Stimulated activated CD4-positive, alpha-beta T cell treated with anti-CD3 and anti-CD28 coated beads, TNF-alpha, amount 100 ng/mL, for 48 hours (primary cell): ENCODE measurements at places on chromosomes 3 and 15.

DNA sequence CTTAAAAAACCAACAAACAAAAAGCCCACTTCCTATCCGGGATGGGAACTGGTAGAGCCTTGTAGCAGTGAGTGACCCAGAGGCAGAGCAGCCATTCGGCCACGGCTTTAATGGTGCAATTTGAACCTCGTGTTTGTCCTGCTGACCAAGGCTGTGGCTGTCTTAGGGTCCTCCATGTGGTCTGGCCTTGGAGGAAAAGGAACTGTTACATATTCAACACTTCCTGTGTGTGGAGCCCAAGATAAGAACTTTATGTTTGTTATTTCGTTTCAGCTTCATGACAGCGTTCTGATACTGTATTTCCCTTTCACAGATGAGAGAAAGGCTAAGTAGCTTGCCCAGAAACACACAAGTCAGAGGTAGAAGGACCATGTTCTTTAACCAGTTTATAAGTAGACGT is 269.8 kb downstream of the SV2B start:
- DNase-seq: no peak

DNA sequence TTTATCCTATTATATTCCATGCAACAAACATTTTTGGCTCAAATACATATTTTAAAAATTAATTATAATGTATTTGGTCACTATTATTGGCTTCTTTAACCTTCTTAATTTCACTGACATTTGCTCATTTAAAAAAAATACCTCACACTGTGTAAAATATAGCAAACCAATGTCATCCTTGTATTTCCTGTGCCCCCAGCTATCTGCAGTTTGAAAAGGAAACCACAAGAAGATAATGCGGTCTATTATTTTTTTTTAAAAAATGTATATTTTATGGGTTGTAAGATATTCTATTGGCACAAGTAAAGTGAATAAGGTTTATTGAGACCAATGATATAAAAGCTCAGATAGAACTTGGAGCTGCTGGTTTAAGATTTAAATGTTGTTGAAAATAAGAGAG is 904.2 kb downstream of the SI start:
- DNase-seq: no peak

GRCh38 chr3:49158103-49158709 is 7.9 kb downstream of the CCDC71 start:
- peak; percentile 40 for DNase-seq

DNA sequence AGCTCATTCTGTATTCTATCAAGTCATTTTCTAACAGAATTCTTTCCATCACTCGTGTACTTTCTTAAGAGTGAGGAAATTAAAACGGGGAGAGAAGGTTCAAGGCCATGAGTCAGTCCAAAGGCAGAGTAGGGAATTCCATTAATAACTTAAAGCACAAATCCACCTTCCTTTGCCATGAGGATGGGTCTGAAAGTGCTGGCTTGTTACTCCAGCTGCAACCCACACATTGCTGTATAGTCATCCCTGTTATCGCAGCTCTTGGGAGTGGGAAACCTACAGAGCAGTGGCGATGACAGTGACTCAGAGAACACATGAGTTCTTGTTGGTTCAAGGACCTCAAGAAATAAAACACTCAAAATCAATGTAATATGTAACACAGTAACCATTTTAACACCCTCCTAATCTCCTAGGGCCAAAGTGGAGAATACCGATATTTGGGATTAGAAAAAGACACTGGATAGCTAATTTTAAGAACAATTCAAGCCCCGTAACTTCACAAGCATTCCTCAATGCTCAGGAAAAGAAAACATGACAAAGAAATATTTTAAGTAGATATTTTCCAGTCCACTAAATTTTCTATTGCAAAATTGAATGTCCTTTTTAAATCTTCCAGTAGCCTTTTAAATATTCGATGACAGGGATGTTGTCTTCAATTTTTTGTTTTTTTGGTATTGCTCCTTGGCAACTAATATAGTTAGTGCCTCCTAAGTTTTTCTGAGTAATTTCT is 179.9 kb upstream of the THBS1 start:
- no peak for DNase-seq

DNA sequence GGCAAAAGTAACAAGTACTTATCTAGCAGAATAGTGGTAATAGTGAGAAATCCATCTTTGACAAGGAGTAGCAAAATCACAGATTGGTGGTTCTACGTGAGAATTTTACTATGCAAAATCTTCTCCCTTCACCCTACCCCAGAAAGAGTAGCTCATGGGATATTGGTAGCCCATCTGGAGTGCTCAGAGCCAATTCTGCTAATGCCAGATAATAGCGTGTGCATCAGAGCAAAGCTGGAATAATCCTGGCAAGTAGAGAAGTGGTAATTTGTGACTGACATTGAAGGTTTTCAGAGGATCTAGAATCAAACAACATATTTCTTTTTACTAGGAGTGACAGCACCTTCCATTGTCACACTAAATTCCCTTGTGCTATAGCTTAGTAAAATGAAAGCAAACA is 192.9 kb downstream of the ZBBX start:
- DNase-seq: no peak
